ENCODE measurements at places on chromosomes 3 and 15.

DNA sequence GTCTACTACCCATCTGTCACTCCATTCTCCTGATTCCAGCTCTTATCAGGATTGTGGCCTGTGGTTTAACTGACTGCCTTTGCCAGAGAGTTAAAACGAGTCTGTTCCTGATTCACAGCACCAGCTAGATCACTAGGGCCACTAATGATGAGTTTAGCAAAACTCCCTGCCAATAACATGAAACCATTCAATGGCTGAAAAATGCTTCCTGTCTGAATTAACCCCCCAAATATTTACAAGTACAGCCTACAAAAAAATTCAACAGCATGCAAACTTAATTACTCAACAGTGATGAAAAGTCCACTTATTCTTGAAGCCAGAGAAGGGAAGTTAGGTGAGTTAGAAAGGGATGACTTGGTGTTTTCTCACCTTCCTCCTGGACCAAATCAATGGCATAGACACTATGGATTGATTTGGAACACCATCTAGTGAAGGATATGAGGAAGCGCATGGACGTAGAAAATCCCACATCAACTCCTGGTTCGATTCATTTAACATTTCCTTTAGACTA, 141.4 kb downstream of the TGFBR2 start:
- DNase-seq = peak; percentile 44

GRCh38 chr3:159662549-159662948, 326.1 kb upstream of the IL12A start:
- no peak for DNase-seq

DNA sequence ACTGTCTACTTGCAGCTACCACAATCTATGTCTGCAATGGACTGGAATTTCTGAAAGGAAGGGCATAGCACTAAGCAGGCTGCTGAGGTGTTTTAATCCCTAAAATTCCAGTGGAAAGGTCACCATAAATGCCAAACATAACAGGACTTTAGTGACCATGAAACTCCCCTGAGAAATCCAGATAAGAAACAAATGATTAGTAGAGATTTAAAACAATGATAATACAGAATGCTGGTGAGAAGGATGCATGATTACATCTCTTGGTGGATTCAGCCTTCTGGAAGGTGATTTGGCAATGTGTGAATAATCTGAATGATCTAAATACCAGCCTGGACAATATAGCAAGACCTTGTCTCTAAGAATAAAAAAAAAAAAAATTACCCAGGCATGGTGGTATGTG, 475.0 kb upstream of the CBLB start:
- no peak for DNase-seq

- DNase-seq = peak; percentile 58
Measured at GRCh38 chr3:154931484-154931883, 148.6 kb upstream of the MME start.

DNA sequence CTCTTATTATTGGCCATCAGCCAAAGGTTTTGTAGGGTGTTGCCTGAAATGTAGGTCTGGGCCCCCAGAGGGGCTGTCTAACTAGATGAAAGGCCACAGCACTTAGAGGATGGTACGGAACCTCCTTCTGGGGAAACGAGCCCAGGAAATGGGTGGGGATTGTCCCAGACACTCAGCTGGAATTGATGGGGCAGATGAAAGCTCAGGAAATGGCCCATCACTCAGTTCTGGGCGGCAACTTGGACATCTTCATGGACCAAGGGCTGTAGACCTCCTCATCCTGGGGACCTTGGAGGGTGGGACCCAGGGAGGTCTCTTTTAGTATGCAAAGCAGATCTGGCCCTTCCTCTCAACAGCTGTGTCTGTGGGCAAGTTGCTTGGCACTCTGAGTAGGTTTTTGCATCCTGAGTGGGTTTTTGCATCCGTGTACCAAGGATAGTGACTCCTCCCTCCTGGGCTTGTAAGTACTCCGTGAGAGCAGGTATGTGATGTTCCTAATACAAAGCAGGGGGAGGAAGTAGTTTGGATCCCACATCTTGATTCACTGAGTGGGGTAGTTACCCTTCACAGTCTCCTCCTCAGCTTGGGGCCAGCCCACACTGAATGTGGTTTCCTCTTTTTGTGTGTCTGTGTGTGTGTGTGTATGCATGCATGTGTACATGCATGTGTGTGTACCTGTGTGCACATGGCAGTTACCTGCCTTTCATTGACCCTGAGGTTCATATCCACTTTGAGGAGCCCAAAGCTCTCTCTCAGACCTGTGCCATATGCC, 292.0 kb downstream of the RPLP1 start:
- no peak for DNase-seq

- no peak for DNase-seq
Measured at GRCh38 chr3:151879679-151880415, 6.4 kb downstream of the SUCNR1 start.

DNA sequence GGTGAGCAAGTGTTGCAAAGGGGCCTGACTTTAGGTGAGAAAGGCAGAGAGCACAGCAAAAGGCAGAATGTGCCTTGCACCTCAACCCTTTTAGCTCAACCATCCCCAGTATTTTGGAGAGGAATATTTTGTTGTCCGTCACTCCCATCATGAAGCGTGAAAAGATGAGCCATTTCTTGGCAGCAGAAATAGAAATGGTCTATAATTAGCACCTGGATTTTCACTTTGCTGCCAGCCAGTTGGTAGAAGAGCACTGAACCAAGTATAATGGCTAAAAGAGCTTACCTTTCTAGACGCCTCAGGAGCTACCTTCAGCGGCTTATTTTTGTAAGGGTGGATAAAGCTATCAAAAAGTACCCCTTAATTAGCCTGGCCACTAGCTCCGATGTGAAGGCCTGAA, 406.7 kb downstream of the OCA2 start:
- DNase-seq = no peak

- DNase-seq = no peak
Measured at GRCh38 chr3:109346770-109347295, 9.5 kb upstream of the DPPA4 start.

- DNase-seq = no peak
Measured at GRCh38 chr15:60703207-60703933, 224.4 kb upstream of the ICE2 start.

DNA sequence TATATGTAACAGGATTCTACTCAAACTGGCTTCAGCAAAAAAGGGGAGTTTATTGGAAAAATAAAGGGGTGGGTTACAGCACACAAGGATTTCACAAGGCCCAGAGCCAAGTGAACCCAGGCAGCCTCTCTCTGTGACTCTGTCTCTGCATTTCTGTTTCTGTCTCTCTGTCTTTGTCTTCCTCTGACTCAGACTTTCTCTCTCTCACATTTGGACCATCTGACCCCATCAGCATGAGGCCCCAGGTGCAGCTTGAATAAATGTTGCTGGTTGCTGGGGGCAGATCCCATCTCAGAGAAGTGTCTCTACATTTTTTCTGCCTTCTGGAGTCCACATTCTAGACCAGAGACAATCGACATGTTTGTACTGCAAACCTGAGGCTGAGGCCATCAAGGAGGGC, 45.0 kb downstream of the RPLP1 start:
- no peak for DNase-seq

GRCh38 chr15:50262533-50262932, 3.0 kb downstream of the HDC start:
- DNase-seq = no peak

DNA sequence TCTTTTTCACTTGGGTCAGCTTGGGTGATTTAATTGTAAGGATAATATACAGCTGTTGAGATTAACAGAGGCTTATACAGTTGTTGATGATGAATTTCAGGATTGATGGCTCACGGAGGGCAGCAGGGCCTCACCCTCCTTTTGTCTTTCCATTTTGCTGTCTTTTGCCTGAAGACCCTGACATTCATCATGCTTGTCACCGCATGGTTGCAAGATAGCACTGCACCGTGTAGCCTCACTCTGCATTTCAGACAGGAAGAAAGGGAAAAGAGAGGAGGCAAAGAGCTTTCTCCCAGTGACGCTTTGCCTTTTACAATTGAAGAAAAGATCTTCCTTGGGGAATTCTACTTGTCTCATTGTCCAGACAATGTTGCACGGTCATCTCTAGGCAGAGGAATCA, 115.1 kb downstream of the TPRG1 start:
- no peak for DNase-seq

- DNase-seq = no peak
Measured at GRCh38 chr3:30962084-30962483, 67.6 kb upstream of the GADL1 start.

DNA sequence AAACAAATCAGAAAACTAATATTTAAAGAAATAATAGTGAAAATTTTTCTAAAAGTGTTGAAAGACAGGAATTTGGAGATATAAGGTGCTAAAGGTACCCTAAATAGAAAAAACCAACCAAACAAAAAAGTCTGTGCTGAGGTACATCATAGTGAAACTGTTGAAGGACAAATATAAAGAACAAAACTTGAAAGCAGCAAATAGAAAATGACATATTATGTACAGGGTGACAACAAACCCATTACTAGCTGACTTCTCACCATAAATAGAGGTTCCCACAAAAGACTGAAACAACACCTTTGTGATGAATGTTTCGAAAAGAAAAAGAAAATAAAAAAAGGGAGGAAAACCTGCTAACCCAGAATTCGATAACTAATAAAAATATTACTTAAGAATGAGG, 502.5 kb upstream of the NECTIN3 start:
- no peak for DNase-seq

GRCh38 chr15:47720555-47720954, 3.2 kb downstream of the SEMA6D start:
- no peak for DNase-seq

DNA sequence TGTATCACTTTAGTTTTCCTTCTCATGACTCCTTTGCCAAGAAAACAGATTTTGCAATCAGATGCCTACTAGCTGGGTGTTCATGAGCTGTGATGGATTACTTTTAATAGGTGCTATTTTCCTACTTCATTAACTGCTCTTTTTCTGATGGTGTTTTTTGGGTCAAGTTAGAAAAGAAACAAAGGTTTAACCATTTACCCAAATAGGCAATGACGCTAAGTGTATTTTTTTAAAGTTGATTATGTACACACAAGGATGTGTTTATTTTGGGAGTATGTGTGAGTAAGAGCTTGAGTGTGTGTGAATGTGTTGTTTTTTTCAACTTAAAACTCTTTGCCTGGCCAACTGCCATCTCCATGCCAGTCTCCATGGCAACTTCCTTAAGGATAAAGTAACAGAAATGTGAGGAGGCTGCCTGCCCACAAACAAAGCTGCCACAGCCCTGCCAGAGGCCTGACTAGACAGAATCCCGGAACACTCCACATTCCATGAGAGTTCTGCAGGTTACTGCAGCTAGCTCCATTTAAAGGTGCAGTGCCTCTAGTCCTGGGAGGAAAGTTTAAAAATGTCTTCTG, 215.6 kb upstream of the RBMS3 start:
- DNase-seq = peak; percentile 89

GRCh38 chr3:38611866-38612265, 37.6 kb downstream of the SCN5A start:
- DNase-seq = no peak

GRCh38 chr15:81450721-81451120, 76.7 kb upstream of the TMC3 start:
- DNase-seq = no peak

DNA sequence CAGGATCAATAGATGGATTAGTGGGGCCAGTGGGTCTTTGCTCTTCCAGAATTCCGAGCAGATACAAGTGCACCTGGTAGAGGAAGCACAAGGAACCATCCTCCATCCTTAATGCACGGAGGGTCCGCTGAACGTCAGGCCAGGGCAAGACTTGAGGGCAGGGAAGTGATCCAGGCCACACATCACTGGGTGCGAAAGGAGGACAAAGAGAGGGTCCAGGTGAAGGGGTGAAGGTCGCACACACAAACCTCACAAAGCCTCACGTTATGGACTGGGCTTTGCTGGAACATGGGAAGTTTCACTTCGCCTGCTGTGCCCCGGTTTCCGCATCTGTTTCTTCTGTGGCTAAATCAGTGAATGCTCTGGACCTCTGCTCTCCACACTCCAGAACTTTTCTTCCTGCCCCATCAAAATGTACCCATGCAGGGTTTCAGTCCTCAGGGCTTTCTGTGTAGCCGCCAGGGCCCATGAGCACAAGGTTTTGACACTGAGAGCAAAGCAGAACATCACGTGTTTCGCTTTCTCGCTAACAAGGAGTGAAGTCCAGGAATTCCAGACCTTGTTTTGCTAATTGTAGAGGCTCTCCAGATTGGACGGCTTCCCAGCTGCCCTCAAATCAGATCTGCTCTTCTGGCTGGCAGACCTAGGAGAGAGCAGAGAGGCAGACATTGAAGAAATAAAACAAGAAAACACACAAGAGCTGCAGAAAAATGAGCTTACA, 56.3 kb downstream of the KLF15 start:
- peak; percentile 36 for DNase-seq

GRCh38 chr3:25510797-25511196, 82.7 kb downstream of the RARB start:
- DNase-seq = no peak

GRCh38 chr3:139897759-139898158, 37.2 kb upstream of the CLSTN2 start:
- DNase-seq = no peak

DNA sequence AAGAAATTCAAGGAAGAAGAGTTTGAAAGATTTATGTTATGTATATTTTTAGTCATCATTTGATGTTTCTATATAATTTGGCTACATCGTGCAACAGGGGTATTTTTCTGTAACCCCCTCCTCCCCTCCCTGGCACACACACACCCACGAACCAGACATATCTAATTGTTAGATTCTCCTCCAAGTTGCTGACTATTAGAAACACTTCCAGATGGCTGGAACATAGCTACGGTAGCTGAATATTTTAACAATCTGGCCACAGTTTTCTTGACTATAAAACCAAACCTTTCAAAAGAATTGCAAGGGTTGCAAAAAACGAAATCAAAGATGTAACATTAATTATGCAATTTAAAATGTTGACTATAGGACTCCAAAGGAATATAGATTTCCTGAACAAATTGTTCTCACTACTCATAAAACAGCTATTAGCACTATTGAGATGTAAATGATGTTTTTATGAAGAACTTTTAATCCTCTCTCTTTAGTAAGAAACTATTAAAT, 154.4 kb downstream of the CHL1 start:
- DNase-seq = no peak

DNA sequence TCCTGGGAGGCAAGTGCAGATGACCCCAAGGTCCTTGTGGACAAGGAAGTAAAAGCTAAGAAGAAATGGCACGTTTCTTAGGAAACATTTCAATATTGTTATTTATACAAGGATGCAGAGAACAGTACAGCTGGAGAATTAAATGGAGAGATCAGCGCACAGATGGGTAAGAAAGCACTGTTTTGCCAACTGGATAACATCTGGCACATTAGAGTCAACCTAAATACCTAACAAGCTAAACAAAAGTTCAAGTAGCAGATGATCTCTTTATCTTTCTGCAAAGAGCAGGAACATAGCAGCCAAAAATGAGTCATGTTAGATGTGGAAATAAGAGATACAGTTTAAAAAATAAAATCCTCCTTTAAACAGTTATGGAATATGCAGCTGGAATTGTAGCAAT, 15.7 kb upstream of the DPPA4 start:
- DNase-seq = no peak

GRCh38 chr15:51982770-51983103, 11.2 kb upstream of the LEO1 start:
- DNase-seq = no peak

- DNase-seq = no peak
Measured at GRCh38 chr15:66145726-66146182, 107.8 kb downstream of the MEGF11 start.

- peak; percentile 52 for DNase-seq
Measured at GRCh38 chr3:158532099-158532734, 38.8 kb upstream of the MLF1 start.

All from AG20443 (cell line).